PC-9 (cell line): ENCODE measurements at places on chromosomes 1 and 21.

GRCh38 chr1:93437976-93438605 lies 9.8 kb upstream of the FNBP1L start:
- no peak for DNase-seq

GRCh38 chr1:110860174-110860573 lies 12.8 kb upstream of the CD53 start:
- no peak for DNase-seq

DNA sequence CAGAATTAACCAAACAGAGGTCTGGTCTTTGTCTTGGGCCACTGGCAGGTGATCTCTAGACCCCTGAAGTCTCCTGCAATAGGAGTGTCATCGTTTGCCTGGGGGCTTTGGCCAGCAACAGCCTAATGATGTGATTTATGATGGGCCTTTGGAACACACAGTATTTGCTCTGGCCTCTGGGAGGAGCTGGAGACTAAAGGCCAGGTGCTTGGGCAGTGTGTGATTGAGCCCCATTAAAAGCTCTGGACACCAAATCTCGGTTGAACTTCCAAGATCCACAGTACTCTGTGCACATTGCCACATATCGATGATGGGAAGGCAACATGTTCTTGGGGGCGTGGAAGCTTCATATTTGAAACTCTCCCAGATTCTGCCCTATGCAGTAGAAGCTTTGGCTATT lies 32.0 kb upstream of the TLR5 start:
- DNase-seq, result no peak

DNA sequence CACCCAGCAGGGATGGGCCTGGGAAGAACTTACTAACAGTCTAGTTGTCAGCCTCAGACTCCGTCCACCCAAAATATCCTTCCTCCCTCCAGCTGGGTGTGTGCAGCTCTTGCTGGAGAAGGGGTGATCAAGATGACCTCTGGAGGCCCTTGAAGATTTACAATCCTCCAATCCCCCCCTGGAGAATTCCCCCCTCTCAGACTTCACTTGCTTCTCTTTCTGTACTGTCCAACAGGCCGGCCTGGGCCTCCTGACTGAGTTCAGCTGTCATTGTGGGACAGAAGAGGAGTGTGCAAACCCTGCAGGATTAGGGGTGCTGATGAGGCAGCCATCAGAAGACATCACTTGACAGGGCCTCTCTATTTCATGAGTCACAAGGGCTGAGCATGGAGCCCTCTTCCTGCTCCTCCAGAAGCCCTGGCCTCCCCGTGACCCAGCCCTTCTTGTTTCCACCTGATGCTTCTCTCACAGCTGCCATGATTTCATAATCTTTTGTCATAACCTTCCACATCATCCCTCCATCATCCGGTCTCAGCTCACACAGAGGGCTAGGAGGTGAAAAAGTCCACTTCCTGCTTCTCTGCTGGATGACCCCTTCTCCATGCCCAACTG lies 17.5 kb upstream of the IGFN1 start:
- DNase-seq, result peak; percentile 21

DNA sequence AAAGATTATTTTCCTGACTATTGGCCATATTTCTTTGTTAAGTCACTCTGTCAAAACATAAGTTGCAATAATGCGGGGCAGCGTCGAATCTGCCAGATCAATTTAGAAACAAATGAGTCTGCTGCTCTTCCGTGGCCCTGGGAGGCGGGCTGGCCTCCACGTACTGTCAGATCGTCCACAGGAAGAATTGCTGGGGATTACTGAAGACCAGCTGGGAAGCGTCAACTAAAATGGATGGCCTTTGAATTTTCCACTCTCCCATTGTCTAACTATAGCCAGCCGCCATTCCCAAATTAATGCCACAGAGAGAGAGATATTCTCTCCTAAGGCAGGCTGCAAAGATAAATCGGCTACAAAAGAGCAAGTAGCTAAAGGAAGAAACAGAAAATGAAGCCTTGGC lies 560.2 kb downstream of the SMYD3 start:
- no peak for DNase-seq

GRCh38 chr1:178151831-178152230 lies 57.9 kb downstream of the RASAL2 start:
- DNase-seq, result no peak

GRCh38 chr1:160416369-160416768 lies 16.0 kb downstream of the VANGL2 start:
- DNase-seq, result no peak

GRCh38 chr1:203592730-203593129 lies 33.9 kb upstream of the ATP2B4 start:
- DNase-seq, result no peak

DNA sequence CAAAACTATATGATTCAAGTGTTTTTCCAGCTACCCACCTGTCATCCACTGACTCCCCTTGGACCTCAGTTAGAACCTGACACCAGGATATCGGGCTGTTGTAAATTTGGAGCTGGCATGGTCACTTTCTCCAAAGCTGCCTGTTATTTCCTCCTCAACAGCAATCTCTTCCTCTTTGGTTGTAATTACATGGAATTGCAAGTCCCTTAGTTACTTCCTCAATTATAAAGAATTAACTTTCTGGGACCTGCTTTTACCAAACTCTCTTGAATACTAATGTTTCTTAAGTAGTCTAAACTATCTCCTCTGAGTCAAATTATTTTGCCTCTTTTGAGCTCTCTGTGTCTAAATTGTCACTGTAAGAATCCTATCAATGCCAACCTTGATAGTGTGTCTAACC lies 150.3 kb upstream of the SGIP1 start:
- no peak for DNase-seq

GRCh38 chr1:40081871-40082270 lies 15.2 kb downstream of the PPT1 start:
- DNase-seq, result no peak

- DNase-seq, result no peak
Observed at GRCh38 chr1:217184854-217185253, 446.0 kb downstream of the GPATCH2 start.

DNA sequence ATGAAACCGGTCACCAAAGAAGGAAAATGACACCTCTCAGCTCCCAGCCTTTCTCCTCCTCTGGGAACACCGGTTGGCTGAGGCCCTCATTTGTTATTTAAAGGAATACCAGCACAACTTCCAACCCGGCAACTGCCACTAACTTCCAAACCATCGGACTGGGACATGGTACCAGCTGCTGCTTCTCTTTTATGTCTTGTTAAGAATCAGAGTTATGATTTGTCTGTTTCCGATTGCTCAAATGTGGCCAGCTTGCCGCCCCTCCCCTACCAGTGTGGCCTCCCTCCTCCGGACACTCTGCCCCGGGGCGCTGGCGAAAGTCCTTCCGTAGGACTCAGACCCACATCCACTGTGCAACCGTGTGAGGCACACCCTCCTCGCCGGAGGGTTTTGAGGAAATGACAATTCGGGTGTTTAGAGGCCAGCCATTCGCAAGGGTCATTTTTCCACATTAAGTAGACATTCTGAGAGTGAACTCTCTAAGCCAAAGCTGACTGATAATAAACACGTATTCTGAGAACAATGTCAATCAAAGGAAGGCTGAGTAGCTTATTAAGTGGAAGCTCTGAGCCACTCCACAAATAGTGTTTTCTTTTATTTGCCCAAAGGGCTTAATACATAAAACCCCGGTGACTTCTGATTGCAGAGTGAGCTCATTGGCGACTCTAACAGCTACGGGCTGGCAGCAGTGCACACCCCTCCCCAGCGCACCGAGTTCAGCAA lies 5.5 kb downstream of the RIPK4 start:
- peak; percentile 91 for DNase-seq

GRCh38 chr1:169538998-169539871 lies 47.0 kb downstream of the F5 start:
- peak; percentile 46 for DNase-seq

DNA sequence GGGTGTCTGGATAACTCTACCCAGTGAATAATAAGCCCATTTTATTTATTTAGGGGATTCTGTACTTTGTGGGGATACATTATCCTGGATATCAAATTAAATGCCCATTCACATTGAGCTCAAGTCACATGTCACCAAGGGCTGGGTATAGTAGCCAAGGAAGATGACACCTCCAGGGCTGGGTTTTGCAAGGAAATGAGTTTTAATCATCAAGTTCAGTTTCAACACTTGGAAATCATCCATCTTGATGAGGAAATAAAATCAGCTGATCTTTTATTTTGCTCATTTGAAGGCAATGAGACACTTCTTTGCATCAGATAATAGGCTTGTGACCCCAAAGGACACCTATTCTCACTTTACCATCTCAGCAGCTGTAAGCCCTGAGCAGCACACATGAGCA lies 80.0 kb upstream of the TNR start:
- DNase-seq, result no peak

- no peak for DNase-seq
Observed at GRCh38 chr1:43653339-43653738, 3.4 kb downstream of the KDM4A start.

DNA sequence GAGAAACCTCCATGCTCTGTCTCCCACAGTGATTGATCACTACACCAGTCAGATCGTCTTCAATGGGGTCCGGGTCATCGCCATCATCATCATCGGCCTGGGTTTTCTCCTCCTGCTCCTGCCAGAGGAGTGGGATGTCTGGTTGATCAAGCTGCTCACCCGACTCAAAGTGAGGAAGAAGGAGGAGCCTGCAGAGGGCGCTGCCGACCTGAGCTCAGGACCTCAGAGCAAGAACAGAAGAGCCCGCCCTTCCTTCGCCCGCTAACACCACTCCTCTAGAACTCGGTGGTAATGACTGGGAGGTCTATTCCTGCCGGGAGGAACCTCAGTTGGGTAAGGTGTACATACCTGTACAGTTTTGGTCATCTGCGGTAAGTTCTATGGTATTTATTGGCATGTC lies 50.3 kb upstream of the COA6 start:
- no peak for DNase-seq

DNA sequence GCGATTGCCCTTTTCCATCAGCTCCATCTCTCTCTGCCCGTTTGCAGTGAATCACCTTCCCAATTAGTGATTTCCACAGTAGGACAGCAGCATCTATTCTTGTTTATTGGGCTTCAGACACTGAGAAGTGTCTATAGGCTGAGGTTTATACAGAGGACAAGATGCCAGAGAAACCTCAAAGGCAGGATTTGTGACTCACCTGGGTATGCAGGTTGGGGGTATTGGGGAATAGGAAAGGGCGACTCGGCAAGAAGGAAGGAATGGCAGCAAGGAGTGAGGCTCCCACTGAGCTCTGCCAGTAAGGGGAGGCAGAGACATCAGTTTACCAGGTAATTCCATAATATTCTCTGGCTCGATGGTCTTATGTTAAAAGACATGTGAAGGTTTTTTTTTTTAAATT lies 25.3 kb upstream of the ABCA4 start:
- DNase-seq, result peak; percentile 57

GRCh38 chr1:43954036-43954435 lies 7.3 kb downstream of the IPO13 start:
- no peak for DNase-seq

DNA sequence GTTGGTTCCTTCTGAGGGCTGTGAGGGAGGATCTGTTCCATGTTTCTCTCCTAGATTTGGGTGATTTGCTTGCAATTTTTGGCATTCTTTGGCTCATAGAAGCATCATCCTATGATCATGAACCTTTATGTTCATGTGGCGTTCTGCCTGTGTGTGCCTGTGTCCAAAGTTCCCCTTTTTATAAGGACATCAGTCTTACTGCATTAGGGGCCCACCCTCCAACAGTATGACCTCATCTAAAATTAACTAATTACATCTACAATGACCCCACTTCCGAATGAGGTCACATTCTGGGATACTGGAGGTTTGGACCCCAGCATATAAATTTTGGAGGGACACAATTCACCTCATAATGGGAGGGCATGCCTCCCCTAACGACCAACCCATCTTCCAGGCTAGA lies 12.8 kb upstream of the CAMK1G start:
- no peak for DNase-seq

GRCh38 chr1:181659321-181659957 lies 176.1 kb downstream of the CACNA1E start:
- no peak for DNase-seq

DNA sequence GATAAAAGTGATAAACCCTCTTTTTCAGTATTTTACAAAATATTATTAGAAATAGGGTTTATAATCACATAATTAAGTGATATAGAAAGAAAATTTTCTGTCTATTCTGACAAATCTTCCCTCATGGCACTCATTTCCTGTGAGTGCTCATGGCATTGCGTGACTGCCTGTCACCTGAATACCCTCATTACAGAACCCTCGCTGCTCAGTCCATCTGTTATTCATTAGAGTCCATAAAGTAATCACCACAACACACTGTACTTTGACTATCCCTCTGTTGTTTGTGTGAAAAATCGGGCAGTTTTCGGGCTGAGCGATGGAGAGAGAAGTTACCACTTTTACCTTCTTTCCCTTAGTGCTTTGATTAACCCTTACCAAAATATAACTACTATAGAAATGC lies 100.4 kb upstream of the BRINP3 start:
- no peak for DNase-seq

- no peak for DNase-seq
Observed at GRCh38 chr1:180232521-180233043, 2.5 kb downstream of the LHX4 start.

GRCh38 chr21:20647607-20648006 lies 350.6 kb upstream of the NCAM2 start:
- DNase-seq, result no peak
